ENCODE measurements at places on chromosomes 5 and 9.

- no peak for DNase-seq
These were observed 421.0 kb downstream of the GADD45G start for GRCh38 chr9:90025816-90026215.

DNA sequence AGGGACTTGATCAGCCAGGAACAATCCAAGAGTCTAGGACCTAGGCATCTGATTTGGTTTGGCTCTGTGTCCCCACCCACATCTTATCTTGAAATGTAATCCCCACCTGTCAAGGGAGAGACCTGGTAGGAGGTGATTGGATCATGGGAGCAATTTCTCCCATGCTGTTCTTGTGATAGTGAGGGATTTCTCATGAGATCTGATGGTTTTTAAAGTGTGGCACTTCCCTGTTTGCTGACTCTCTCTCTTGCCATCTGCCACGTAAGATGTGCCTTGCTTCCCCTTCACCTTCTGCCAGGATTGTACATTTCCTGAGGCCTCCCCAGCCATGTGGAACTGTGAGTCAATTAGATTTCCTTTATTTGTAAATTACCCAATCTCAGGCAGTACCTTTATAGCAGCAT lies 201.7 kb upstream of the ACTBL2 start:
- no peak for DNase-seq

DNA sequence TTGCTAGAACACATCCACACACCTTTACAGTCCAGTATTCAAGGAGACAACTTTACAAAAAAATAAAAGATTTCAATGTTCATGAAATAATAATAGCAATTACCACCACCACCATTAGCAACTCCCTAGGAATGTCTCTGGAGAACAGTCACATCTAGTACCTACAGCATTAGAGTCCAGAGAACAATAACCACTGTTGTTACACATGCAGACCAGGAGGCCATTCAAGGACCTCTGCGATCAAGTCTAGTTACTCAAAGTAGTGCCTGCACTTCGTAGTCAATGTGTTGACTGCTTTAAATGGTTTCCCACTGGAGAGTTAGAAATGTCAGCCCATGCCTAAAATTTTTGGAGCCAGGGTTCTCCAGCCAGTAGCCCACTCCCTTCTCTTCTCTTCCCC lies 244.4 kb downstream of the DEPDC1B start:
- no peak for DNase-seq

DNA sequence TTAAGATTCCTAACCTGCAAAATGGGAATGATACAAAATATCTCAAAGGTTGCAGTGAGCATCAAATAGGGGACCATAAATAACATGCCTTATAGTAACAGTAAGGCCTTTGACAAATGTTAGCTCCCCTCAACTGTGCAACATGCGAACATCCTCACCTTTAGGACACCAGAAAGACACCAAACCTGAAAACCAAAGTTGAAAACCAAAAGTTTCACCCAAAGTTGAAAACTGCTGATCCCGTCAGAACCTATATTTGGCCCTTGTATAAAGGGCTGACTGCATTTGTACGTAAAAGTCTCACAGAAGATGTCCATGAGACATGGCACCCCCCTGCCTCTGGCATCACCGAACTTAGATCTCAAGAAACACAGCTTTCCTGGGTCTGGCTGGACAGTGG lies 12.1 kb downstream of the CDK5RAP2 start:
- no peak for DNase-seq

GRCh38 chr9:134897584-134898170 lies 17.1 kb downstream of the FCN2 start:
- no peak for DNase-seq

GRCh38 chr5:117497601-117498000 lies 923.0 kb upstream of the SEMA6A start:
- no peak for DNase-seq

- no peak for DNase-seq
These were observed 141.9 kb upstream of the RASA1 start for GRCh38 chr5:87125766-87126165.

- no peak for DNase-seq
These were observed 16.3 kb downstream of the TMEM38B start for GRCh38 chr9:105710638-105711037.

DNA sequence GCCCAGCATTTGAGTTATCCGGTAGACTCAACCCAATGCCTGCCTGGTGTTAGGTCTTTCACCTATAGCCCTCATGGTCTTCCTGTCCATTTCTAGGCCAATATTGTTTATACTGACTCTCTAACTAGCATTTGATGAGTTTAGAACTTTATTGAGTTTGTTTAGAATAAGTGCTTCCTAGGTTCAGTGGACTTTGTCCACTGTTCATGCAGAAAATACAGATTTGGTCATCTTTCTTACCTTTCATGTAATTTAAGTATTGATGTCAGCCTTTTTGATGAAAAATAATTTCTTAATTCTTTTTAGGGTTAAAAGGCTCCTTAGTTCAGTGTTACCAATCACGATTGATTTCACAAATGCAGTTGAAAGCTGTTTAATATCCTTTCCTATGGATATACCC lies 22.0 kb downstream of the CYSTM1 start:
- no peak for DNase-seq

DNA sequence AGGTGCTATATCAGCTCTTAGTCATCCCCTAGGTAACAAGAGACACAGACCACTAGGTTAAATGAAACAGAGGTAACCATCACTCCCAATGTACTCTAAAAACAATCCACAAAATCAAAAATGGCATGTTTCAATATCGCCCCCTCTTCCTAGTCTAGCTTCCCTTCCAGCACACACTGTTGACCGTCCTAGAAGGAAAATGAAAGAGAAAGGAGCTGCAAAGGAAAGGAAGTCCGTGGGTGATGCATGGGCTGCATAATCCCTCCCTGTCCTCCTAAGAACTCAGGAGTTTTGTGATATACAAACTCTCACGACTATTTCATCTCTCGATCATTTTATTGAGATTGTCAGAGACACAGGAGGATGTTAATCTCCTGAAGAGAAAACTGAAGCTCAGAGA lies 101.6 kb downstream of the RFK start:
- DNase-seq: no peak

DNA sequence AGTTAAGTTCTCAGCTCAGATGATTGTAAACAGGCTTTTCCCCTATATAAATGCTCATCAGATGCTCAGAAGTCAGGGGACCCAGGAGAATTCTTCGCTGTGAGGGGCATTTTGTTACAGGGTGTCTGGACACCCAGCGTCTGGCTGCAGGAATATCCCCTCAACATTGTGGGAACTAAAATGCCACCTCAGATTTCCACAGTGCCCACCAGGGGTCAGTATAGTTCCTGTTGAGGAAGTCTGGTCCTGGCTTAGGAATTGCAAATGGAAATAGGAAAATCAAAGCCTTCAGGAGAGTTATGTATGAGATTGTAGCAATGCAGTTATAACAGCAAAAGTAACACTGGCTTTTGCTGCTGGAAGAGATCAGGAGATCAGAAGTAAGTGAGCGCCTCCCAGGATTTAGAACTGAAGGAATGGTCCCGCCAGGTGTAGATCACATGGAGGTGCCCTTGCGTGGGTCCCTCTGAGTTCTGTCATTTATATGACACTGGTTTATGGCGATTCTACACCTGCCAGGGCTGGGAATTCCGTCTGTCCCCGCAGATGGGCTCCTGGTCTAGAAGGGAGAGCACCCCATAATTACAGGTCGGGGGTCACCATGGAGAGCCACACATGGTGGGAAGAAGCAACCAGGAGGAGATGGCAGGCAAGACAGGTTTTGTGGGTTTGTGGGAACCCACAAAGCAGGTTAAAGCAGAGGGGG lies 47.1 kb upstream of the CTSL start:
- DNase-seq: peak; percentile 65

- no peak for DNase-seq
These were observed 164.6 kb upstream of the DMRT1 start for GRCh38 chr9:676780-677438.

GRCh38 chr5:174736331-174736721 lies 11.9 kb downstream of the MSX2 start:
- DNase-seq: no peak

GRCh38 chr9:123861086-123861755 lies 68.7 kb downstream of the DENND1A start:
- DNase-seq: peak; percentile 86

GRCh38 chr9:91681461-91682305 lies 258.1 kb upstream of the NFIL3 start:
- DNase-seq: peak; percentile 58

- DNase-seq: no peak
These were observed 14.1 kb downstream of the FGF1 start for GRCh38 chr5:142671801-142672200.

GRCh38 chr9:107486674-107487520 lies 2.7 kb downstream of the KLF4 start:
- no peak for DNase-seq

DNA sequence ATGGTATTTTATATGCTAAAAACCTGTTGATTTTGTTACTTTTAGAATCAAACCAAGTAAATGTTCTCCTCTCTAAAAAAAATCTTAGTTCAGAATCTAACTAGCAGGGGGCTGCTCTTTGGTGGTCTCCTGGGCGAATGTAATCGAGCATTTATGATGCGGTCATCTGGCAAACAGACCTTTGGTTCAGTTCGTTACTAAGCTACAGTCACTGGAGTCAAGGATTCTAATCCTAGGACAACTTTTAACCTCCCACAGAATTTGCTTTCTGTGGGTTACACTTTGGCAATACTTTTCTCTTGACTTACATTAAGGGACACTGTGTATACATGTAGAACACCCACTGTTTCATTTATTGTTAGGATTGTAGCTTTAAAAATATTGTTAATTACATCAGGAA lies 26.3 kb upstream of the FREM1 start:
- DNase-seq: no peak

DNA sequence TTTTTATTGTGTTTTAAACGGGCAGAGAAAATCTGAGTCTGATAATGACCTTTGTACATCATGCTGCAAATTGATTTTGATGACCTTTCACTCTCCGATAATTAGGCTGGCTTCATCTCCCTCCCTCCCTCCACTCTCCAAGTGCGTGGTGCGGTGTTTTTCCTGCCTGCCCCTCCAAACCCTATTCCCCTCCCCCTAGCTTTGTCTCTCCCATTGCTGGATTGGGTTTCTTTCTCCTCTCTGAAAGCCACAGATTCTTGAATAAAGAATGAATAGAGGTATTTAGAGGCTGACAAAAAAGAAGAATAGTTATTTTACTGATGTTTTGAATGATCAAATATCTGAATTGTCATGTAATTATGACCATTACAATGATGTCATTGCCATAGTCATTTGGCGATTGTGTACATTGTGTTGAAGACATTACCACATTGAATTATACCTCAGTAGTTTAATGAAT lies 571.1 kb upstream of the ZNF608 start:
- peak; percentile 55 for DNase-seq

DNA sequence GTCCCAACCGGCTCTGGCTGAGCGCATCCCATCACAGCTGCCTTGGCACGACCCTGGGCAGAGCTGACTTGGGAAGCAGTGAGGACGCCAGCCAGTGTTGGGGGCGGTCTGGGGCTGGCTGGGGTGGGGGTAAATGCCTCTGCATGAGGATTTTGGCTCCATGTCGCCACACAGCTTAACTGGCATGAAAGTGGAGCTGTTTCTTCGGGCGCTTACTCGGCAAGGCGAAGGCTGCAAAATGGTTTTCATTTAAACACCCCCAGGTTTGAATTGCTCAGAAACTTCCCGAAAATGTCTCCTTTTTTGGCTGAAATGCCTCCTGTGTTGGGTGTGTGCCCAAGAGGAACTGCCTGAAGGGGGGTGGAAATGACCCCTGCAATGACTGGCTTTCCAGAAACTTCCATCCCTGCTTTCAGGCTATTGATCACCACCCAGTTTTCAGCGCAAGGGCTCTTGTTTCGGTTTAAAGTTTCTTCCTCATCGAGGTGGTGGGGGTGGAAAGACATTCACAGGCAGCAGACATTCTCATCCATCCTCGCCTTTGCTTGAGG lies 38.3 kb downstream of the PTGES start:
- DNase-seq: no peak

GRCh38 chr5:138978581-138978980 lies 103.4 kb upstream of the LRRTM2 start:
- DNase-seq: no peak

DNA sequence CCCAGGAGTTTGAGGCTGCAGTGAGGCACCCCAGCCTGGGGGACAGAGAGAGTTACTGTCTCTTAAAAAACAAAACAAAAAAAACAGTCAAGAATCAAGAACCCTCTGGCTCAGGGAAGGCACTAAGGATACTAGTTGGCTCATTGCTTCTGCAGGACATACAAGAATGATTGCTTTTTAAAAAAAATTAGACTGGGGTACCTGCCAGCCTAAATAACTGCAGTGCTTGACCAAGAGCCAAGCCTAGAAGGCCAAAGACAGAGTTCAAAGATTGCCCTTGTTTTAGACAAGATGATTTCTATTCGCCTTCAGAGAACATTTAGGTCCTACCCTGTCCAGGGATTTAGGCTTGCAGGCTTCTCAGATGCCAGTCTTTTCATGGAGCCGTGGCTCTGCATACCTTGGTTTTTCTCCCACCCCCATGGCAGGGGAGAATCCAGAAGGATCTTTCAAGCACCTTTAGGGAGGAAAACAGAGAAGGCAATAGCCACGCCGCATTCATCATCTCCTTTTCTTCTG lies 93.7 kb upstream of the IL6ST start:
- DNase-seq: no peak

DNA sequence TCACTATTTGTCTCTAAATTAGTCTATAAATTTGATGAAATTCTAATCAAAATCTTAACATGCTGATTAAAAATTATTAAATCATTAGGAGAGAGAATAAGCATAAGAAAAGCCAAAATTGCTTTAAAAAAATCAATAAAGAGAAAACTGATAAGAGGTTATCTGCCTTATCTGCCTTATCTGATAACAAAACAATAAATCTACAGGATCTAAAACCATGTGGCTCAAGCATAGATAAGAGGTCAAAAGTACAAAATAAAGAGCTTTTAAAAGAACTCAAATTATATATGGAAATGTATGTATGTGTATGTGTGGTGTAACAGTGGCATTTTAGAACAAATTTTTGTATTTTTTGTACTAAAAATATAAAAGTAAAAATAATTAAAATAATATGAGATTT lies 18.6 kb downstream of the TRIM14 start:
- DNase-seq: no peak

- DNase-seq: peak; percentile 29
These were observed 12.5 kb upstream of the LHX2 start for GRCh38 chr9:123998970-123999621.

GRCh38 chr5:158590746-158591300 lies 508.9 kb downstream of the EBF1 start:
- DNase-seq: no peak

DNA sequence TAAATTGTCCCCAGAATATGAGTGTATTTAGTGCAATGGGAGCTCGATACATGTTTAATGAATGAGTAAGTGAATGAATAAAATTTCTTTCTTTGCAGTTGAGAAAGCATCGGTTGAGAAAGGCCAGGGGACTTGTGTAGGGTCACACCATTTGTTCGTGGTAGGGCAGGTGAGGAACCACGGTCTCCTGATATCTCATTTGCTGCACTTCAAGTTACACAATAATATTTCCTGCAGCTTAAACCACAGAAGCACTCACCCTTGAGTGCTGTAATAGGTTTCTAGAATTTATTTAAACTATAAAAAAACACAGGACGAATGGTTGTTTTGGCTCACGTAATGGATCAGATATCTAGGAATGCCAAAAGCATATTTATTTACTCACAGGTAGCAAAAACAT lies 429.8 kb downstream of the SPATA31D1 start:
- DNase-seq: no peak

GRCh38 chr5:149946118-149946517 lies 1.5 kb upstream of the PDE6A start:
- no peak for DNase-seq

- DNase-seq: no peak
These were observed 348.1 kb upstream of the SGCD start for GRCh38 chr5:155978850-155979249.

Measured in neuronal stem cell (in vitro differentiated cells).